Stimulated activated CD4-positive, alpha-beta T cell treated with anti-CD3 and anti-CD28 coated beads, Interleukin-1b, Interleukin-23, amount 100 ng/mL, for 1 hour (primary cell): ENCODE measurements at places on chromosomes 1 and 21.

- DNase-seq = no peak
These were observed 122.3 kb upstream of the BACE2 start for GRCh38 chr21:41045534-41046268.

DNA sequence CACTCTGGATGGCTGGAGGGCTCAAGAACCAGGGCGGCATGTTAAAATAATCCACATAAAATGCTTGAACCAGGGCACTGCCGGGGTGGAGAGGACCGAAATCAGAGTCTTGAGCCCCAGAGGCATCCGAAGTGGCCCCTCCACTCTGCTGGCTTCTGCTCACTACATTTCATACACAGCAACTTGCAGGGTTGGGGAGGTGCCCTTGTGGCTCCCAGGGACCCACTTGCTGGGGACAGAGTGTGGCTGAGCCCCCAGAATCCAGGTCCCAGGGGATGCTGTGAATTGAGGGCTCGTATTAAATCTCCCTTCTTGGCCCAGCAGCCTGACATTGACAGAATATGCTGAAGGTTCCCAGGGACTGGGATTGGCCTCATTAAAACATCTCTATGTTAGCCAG lies 181.7 kb downstream of the GRIK3 start:
- no peak for DNase-seq

- no peak for DNase-seq
These were observed 16.6 kb downstream of the NUDC start for GRCh38 chr1:26938004-26938658.

GRCh38 chr1:12447849-12448312 lies 170.1 kb downstream of the DHRS3 start:
- no peak for DNase-seq

GRCh38 chr1:106268070-106268469 lies 788.4 kb upstream of the PRMT6 start:
- DNase-seq = no peak

GRCh38 chr21:28818663-28819278 lies 173.9 kb downstream of the LTN1 start:
- DNase-seq = no peak

DNA sequence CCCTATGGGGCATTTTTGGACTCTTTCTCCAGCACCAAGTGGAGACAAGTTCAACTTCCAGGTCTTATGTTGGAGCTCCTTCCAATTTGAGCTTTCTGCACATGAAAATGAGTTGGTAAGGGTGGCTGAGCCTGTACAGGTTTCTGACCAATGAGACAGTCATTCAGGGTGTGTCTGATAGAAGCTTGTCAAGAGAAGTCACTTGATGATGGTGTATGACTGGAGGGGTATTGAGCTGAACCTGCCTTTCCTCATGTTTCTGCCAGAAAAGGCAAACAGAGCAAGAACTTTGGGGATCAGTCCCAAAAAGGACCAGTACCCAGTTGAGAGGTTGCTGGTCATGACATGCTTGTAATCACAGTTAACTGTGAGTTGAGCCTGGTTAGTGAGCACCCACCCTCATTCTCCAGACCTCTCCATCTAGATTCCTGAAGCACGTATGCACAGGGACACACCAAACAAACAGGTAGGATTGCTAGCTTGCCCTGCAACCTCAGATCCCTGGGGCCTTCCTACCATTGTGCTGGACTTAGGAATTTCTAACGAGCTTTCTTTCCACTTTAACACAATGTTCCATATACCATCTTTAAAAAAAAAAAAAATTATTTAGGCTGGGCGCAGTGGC lies 26.6 kb downstream of the FAM89A start:
- no peak for DNase-seq

- DNase-seq = no peak
These were observed 623 bp downstream of the PTPRF start for GRCh38 chr1:43531107-43531905.
